ENCODE measurements at places on chromosomes 1 and 21.

DNA sequence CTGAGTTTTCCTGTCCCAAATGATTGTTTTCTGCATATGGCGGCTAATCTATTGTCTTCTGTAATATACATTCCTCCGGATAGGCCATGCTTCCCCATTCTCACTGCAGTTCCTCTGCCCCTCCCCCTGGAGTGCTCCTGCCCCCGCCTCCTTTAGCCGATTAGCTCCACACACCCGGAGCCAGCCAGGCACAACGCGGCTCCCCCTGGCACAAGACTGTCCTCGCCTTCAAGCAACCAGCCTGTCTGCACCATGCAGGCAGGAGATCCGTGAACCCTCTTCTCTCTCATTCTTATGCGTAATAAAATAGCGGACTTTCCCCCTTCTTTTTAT lies 18.0 kb downstream of the SERTAD4 start:
- H3K4me3 ChIP-seq, result no peak overlapping the region
- H3K27me3 ChIP-seq, result peaks cover 5% of the 10 kb centered on the region
- no peak overlapping the region for H3K27ac ChIP-seq
- no peak for DNase-seq
- no peaks in the 10 kb centered on the region for H3K36me3 ChIP-seq
- H3K4me1 ChIP-seq, result peaks cover 4% of the 10 kb centered on the region

DNA sequence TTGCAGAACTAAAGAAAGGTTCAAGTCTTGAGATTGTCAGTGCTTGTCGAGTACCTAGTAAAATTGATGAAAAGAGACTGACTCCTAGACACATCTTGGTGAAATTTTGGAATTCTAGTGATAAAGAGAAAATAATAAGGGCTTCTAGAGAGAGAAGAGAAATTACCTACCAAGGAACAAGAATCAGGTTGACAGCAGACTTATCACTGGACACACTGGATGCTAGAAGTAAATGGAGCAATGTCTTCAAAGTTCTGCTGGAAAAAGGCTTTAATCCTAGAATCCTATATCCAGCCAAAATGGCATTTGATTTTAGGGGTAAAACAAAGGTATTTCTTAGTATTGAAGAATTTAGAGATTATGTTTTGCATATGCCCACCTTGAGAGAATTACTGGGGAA lies 16.3 kb downstream of the L1TD1 start:
- H3K4me1 ChIP-seq, result no peaks in the 10 kb centered on the region
- H3K36me3 ChIP-seq, result no peaks in the 10 kb centered on the region
- no peak overlapping the region for H3K27ac ChIP-seq
- DNase-seq, result no peak
- no peak overlapping the region for H3K4me3 ChIP-seq
- no peaks in the 10 kb centered on the region for H3K27me3 ChIP-seq

GRCh38 chr1:78005755-78006154 lies 1.0 kb downstream of the DNAJB4 start:
- no peaks in the 10 kb centered on the region for H3K27me3 ChIP-seq
- peaks cover 4% of the 10 kb centered on the region for H3K4me1 ChIP-seq
- DNase-seq, result no peak
- peak overlapping the region; percentile 97 for H3K27ac ChIP-seq
- no peaks in the 10 kb centered on the region for H3K36me3 ChIP-seq

DNA sequence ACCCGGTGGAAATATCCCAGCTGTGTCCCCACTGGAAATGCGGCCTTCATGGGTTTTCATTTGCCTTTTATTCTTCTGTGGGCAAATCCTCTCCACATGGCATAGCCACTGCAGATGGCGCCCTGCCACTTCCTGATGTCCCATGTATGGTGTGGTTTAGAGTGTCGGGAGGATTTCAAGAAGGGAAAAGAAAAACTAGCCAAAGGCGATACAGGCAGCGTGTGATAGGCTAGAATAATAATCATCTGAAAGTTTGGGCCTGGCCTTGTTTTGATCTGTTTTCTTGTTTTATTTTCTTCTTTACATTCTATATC lies 123.6 kb downstream of the PEX14 start:
- peaks cover 2% of the 10 kb centered on the region for H3K36me3 ChIP-seq
- DNase-seq, result no peak
- no peaks in the 10 kb centered on the region for H3K4me1 ChIP-seq
- H3K27me3 ChIP-seq, result no peaks in the 10 kb centered on the region
- no peak overlapping the region for H3K4me3 ChIP-seq

DNA sequence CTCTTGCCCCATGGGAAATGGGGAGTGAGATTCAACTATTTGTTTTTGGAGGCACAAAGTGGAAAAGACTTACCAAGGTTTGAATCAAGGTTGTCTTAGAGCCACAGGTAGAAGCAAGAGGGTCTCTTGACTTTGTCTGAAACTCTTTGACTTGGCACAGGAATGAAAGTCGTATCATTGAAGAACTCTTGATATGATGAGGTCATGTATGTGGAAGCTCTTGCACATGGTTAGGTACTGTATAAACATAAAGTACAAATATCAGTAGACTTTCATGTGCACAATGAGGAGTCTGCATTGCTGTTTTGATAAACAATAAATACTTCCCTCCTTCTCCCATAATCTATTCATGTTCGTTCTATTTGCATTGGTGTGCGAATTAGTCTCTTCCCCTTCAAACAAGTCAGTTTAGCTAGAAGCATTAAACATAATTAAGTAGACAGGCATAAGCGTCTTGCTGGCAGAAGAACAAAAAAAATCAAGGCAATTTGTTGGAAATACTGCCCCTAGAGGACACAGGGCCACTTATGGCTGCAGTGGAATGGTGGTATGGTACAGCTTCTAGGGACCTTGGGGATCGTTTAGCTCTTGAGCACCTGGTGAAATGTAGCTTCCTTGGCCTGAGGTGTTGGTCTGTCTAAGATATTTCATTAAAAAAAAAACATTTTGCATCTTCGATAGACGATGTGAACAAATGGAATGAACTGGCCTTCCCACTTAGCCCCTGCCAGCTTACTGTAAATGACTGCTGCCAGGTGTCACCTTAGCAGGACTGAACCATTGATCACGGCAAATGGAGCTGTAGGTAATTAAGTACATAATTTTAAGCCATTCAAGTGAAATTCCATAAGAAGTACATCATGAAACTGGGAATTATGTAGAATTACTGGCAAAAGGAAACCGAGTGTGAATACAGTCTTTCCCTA lies 218.0 kb upstream of the GALNT2 start:
- H3K4me1 ChIP-seq, result no peaks in the 10 kb centered on the region
- no peak overlapping the region for H3K27ac ChIP-seq
- no peaks in the 10 kb centered on the region for H3K36me3 ChIP-seq
- no peak overlapping the region for H3K4me3 ChIP-seq

- H3K4me1 ChIP-seq, result no peaks in the 10 kb centered on the region
- H3K27me3 ChIP-seq, result no peaks in the 10 kb centered on the region
- no peak overlapping the region for H3K4me3 ChIP-seq
- no peak for DNase-seq
- no peaks in the 10 kb centered on the region for H3K36me3 ChIP-seq
Measured at GRCh38 chr1:212098310-212098709, 62.8 kb downstream of the DTL start.

- peaks cover 20% of the 10 kb centered on the region for H3K4me1 ChIP-seq
- H3K27me3 ChIP-seq, result no peaks in the 10 kb centered on the region
- no peak overlapping the region for H3K27ac ChIP-seq
- H3K4me3 ChIP-seq, result no peak overlapping the region
Measured at GRCh38 chr1:161100556-161100955, 2.4 kb downstream of the KLHDC9 start.

- H3K4me1 ChIP-seq, result no peaks in the 10 kb centered on the region
- H3K27ac ChIP-seq, result no peak overlapping the region
- H3K27me3 ChIP-seq, result no peaks in the 10 kb centered on the region
- H3K4me3 ChIP-seq, result no peak overlapping the region
- H3K36me3 ChIP-seq, result no peaks in the 10 kb centered on the region
- no peak for DNase-seq
Measured at GRCh38 chr1:18414321-18414720, 66.4 kb upstream of the KLHDC7A start.

DNA sequence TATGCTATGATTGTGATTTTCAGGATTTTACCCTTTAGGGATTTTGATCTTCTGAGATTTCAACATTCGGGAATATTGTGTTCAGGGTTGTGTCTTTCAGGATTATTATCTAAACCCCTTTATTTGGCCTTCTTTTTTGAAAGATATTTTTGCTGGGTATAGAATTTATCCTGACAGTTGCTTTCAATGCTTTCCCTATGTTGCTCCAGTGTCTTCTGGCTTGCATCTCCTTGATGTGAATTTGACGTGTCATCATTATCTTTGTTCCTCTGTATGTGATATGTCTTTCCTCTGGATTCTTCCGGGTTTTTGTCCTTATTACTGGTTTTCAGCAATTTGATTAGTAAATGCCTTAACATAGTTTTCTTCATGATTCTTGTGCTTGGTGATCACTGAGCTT lies 25.9 kb upstream of the RIPK4 start:
- no peaks in the 10 kb centered on the region for H3K4me1 ChIP-seq
- H3K36me3 ChIP-seq, result peaks cover 4% of the 10 kb centered on the region
- H3K4me3 ChIP-seq, result no peak overlapping the region
- peaks cover 9% of the 10 kb centered on the region for H3K27me3 ChIP-seq

GRCh38 chr21:33948096-33948950 lies 32.7 kb upstream of the ATP5PO start:
- peak; percentile 88 for DNase-seq
- peaks cover 14% of the 10 kb centered on the region for H3K36me3 ChIP-seq
- peaks cover 77% of the 10 kb centered on the region for H3K4me1 ChIP-seq
- H3K27me3 ChIP-seq, result no peaks in the 10 kb centered on the region

DNA sequence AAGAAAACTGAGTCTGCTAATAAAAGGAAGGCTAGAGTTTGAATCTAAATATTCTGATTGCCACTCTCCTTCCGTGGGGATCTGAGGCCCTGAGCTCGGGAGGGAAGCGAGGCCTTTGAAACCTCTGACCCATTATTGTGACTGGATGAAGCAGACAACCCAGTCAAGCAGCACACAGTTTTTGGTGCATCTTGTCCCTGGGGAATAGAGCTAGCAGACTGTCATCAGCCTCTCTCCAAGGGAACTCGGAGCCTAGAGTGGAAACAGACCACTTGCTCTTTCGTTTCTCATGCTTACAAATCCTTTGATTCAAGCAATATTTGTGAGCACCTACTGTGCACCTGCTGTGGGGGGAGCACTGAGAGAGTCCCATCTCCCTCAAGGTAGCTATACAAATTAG lies 133.2 kb upstream of the KLHDC7A start:
- H3K4me3 ChIP-seq, result no peak overlapping the region
- no peak for DNase-seq
- no peaks in the 10 kb centered on the region for H3K4me1 ChIP-seq
- H3K27ac ChIP-seq, result no peak overlapping the region
- H3K27me3 ChIP-seq, result peaks cover 25% of the 10 kb centered on the region
- H3K36me3 ChIP-seq, result no peaks in the 10 kb centered on the region

- peak overlapping the region; percentile 63 for H3K27ac ChIP-seq
- peak; percentile 72 for DNase-seq
- H3K36me3 ChIP-seq, result no peaks in the 10 kb centered on the region
- peaks cover 47% of the 10 kb centered on the region for H3K4me1 ChIP-seq
- peak overlapping the region; percentile 38 for H3K4me3 ChIP-seq
- H3K27me3 ChIP-seq, result no peaks in the 10 kb centered on the region
Measured at GRCh38 chr1:181149326-181150125, 61.0 kb downstream of the IER5 start.

DNA sequence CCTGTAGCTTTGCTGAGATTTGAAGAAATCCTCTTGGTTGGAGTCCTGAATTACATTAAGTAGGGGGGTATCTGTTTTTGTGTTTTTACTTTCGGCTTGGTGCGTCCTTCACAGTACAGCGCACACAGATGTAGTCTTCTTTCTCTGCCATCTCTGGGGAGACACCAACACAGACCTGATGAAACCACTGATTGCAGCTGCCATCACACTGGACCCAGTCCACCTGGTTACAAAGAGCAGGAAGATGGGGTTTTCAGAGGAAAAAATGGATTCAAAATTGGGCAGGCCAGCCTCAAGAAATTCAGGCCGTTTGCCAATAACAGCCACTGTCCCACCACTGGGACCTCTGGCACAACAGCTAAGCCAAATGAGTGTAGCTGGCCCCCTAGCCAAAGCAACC lies 18.7 kb upstream of the SYT2 start:
- H3K27me3 ChIP-seq, result no peaks in the 10 kb centered on the region
- no peak for DNase-seq
- peaks cover 3% of the 10 kb centered on the region for H3K36me3 ChIP-seq
- no peak overlapping the region for H3K4me3 ChIP-seq

- no peaks in the 10 kb centered on the region for H3K36me3 ChIP-seq
- no peak overlapping the region for H3K4me3 ChIP-seq
- peaks cover 5% of the 10 kb centered on the region for H3K27me3 ChIP-seq
- DNase-seq, result no peak
Measured at GRCh38 chr1:245621589-245621988, 466.8 kb downstream of the KIF26B start.

- no peaks in the 10 kb centered on the region for H3K4me1 ChIP-seq
- no peak for DNase-seq
- H3K27ac ChIP-seq, result no peak overlapping the region
Measured at GRCh38 chr1:179151908-179152682, 70.2 kb downstream of the TOR3A start.

GRCh38 chr1:9699361-9699760 lies 47.8 kb downstream of the PIK3CD start:
- peaks cover 77% of the 10 kb centered on the region for H3K4me1 ChIP-seq
- H3K27ac ChIP-seq, result no peak overlapping the region
- no peaks in the 10 kb centered on the region for H3K27me3 ChIP-seq
- H3K36me3 ChIP-seq, result peaks cover 46% of the 10 kb centered on the region
- no peak for DNase-seq
- H3K4me3 ChIP-seq, result no peak overlapping the region

DNA sequence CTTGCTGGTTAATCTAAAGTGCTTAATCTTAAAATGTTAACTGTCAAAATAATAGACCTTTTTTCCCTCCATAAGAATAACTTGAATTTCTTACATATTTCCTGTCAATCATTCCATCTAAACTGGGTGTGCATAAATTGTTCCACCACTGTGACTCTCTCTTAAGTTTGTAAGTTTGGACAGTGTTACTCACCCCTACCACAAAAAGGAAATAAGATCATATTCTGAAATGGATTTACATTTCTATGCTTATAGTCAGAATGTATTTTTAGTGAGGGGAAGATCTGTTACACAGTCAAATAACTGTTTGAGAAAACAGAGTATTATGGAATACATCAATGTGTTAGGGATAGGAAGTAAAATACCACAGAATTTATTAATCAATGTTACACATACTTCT lies 109.6 kb upstream of the DPYD start:
- H3K4me3 ChIP-seq, result no peak overlapping the region
- DNase-seq, result no peak
- no peaks in the 10 kb centered on the region for H3K4me1 ChIP-seq
- no peak overlapping the region for H3K27ac ChIP-seq
- H3K27me3 ChIP-seq, result no peaks in the 10 kb centered on the region
- H3K36me3 ChIP-seq, result no peaks in the 10 kb centered on the region

Measured in T-cell (primary cell).